ENCODE measurements at places on chromosomes 16 and 17.

DNA sequence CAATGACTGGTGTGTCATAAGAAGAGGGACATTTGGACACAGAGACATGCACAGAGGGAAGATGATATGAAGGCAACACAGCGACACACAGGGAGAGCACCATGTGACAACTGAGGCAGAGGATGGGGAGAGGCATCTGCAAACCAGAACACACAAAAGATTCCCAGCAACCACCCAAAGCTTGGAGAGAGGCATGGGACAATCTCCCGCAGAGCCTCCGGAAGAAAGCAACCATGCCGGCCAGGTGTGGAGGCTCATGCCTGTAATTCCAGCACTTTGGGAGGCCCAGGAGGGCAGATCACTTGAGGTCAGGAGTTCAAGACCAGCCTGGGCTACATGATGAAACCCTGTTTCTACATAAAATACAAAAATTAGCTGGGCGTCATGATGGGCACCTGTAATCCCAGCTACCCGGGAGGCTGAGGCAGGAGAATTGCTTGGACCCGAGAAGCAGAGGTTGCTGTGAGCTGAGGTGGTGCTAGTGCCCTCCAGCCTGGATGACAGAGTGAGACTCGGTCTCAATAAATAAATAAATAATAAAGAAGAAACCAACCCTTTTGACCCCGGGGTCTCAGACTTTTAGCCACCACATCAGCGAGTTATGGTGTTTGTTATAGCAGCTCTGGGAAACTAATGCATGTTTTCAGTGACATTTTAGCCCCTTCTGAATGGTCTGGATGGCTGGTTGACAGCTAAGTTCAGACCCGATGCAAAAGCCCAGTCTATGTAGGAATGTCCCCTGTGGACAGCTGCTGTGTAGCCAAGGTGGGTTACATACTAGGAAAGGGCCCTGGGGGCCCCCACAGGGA lies 13.8 kb upstream of the PLCG2 start:
- no peak for DNase-seq

DNA sequence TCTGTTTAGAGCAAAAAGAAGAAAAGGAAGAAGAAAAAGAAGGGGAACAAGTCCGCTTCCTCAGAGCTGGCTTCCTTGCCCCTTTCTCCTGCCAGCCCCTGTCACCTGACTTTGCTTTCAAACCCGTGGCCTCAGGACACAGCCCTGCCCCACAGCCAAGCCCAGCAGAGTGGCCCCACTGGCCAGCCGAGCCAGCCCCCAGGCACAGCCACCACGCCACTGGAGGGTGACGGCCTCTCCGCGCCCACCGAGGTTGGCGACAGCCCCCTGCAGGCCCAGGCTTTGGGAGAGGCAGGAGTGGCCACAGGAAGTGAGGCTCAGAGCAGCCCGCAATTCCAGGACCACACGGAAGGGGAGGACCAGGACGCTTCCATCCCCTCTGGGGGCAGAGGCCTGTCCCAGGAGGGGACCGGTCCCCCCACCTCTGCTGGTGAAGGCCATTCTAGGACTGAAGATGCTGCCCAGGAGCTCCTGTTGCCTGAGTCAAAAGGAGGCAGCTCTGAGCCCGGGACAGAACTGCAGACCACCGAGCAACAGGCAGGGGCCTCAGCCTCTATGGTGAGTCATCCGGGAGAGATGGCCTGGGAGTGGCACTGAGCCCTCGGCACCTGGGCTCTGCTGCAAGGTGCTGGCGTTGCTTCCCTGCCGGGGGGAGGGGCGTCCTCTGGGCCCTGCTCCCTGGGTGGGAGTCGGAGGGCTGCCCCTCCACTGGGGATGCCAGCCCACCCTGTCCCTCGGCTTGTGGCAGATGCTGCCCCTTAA lies 27.3 kb downstream of the RNF213 start:
- no peak for DNase-seq

GRCh38 chr17:77516902-77517301 lies 376.1 kb downstream of the SEC14L1 start:
- peak; percentile 57 for DNase-seq

GRCh38 chr17:42119301-42119700 lies 1.9 kb downstream of the KAT2A start:
- DNase-seq, result no peak

GRCh38 chr17:68482576-68483041 lies 25.3 kb upstream of the WIPI1 start:
- DNase-seq, result no peak

GRCh38 chr17:78534492-78535272 lies 42.5 kb downstream of the DNAH17 start:
- DNase-seq, result no peak

DNA sequence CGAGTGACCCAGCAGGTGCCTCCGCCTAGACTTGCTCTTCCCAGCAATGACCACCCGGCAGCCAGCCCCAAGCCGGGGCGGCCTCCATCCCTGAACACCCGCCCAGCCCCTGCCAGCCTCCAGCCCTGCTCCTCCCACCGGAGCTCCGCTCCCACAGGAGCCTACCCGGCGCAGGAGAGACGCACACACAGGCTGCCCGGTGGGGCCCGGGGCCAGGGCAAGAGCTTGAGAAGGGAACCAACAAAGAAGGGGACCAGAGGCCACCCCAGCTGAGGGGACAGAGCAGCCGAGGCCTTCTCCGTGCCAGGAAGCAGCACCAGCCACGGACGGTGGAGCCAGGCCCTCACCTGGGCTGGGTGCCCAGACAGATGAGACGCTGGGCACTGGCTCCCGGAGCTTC lies 13.8 kb downstream of the PKD1 start:
- no peak for DNase-seq

DNA sequence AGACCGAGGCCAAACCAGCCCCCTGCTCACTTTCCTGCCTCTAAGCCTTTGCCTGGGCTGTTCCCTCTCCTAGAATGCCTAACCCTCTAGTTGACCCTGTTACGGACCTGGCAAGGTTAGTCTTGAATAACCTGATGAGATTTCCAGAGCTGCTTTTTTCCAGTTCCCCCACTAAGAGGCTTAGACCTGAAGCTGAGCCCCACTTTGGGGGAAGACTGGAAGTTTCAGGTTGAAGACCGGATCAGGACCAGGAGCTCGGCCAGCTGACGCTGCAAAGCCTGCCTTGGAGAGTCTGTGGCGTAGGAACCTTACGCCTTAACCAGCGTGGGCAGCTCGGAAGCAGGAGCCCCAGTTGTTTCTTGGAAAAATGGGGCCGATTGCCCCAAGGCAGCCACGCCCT lies 129.8 kb downstream of the OR1D5 start:
- DNase-seq, result no peak

- DNase-seq, result no peak
Observed at GRCh38 chr17:27635275-27635823, 4.4 kb downstream of the LGALS9 start.

GRCh38 chr17:13393841-13394710 lies 207.7 kb downstream of the HS3ST3A1 start:
- DNase-seq, result no peak

DNA sequence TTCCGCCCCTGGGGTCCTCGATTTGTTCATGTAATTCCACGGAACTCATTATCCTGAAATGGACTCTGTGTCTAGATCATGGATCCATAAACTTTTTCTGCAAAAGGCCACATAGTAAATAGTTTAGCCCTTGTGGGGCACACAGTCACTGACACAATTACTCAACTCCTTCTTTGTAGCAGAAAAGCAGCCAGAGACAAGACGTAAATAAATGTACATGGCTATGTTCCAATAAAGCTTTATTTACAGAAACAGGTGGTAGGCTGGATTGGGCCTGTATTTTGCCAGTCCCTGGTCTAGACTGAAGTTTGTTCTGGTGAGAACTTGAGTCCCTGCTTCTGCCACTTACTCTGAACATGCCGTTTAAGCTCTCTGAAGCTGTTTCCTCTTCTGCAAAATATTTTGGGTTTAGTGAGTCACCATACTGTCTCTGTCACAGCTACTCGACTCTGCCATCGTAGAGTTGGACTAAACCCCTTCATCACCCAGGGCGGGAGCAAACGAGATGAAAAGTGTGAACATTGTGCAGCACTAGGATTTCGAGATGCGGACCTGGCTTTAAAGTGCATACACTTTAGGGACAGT lies 61.9 kb upstream of the FOXF1 start:
- no peak for DNase-seq

DNA sequence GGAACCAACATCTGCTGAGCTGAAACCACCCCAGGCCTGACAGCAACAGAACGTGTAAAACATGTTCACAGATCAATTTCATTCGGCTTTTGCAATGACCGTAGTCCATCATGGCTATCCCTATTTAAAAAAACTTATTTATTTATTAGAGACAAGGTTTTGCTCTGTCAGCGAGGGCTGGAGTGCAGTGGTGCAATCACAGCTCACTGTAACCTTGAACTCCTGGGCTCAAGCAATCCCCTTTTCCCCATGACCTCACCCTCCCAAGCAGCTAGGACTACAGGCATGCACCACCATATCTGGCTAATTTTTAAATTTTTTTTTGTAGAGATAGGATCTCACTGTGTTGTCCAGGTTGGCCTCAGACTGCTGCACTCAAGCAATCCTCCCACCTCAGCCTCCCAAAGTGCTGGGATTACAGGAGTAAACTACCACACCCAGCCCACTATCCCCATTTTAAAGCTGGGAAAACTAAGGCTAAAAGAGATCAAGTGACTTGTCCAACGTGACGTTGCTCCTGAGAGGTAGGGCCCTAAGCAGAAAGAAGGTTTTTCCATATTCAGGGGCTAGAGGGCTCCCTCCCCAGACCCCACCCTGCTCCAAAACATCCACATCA lies 77.7 kb downstream of the MYH11 start:
- DNase-seq, result no peak

DNA sequence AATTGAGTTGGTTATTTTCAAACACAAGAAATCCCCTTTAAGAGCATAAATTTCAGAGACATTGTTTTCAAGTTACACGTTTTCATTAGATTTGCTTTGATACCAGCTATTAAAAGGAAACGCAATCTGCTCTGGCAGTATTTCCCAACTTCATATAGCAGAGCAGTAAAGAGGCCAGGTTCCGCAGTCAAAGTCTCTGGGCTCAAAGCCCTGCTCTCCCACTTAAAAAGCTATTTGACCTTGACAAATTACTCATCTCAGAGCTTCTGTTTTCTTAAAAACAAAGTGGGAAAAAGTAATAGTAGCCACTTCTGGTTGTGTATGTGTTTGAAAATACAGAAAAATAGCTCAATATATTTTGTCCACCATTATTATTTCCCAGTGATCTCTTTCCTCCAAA lies 89.7 kb upstream of the CDYL2 start:
- DNase-seq, result no peak

- DNase-seq, result no peak
Observed at GRCh38 chr17:8706431-8706830, 38.2 kb downstream of the CCDC42 start.

DNA sequence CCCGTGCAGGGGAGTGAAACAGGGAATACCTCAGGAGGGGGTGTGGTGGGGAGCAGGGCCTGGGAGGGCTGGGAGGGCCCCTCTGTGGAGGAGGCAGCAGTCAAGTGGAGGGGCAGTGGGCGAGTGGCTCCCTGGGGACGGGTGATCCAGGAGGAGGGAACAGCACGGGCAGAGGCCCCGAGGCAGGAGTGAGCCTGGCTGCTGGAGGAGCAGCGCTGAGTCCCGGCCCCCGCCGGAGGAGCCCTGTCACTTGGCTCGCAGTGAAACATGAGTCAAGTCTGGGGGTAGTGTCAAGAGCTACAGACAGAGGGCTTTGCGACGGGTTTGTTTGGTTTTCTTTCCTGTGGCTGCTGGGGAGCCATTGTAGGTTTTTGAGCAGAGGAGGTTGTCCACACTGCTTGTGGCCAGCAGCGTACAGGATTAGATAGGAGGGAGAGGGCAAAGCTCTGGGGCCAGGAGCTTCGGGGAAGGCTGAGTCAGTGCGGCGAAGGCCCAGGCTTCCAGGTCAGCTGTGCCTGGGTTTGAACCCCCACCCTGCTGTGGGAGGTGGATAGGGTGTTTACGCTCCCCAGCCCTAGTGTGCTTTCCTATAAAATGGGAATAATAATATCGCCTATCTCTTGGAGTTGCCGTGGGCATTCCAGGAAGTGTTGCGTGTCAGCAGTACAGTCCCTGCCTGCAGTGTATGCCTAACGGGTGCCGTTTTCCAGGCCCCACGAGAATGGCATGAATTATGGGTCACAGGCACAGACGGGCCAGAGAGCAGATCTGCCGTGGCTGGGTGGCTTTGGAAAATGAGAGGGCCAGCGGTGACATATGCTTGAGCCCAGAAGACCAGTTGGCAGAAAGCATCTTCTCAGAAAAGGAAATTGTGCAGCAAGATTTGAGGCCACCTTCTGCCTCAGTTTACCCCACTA lies 115.9 kb upstream of the CIBAR2 start:
- DNase-seq, result no peak

GRCh38 chr17:67107811-67108775 lies 63.7 kb downstream of the CACNG1 start:
- no peak for DNase-seq

GRCh38 chr17:19342611-19343255 lies 19.8 kb downstream of the B9D1 start:
- no peak for DNase-seq

- DNase-seq, result no peak
Observed at GRCh38 chr17:51685287-51685909, 425.1 kb downstream of the UTP18 start.

DNA sequence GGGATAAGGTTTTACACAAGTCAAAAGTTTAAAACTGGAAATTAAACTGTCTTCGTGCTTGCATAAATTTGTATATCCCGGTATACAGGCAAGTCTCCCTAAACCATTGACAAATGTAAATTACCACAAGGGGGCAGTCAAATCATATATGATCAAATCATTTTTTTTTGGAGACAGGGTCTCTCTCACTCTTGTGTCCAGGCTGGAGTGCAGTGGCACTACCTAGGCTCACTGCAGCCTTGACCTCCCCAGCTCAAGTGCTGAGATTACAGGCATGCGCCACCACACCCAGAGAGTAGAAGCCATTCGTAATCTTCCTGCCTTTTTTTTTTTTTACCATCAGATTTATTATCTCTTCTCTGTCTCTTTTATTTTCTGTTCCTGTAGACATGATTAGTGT lies 18.5 kb downstream of the TOP2A start:
- peak; percentile 31 for DNase-seq

- DNase-seq, result no peak
Observed at GRCh38 chr16:568401-569258, 1.1 kb upstream of the PIGQ start.

GRCh38 chr16:12341966-12342365 lies 365.4 kb downstream of the SNX29 start:
- DNase-seq, result no peak

DNA sequence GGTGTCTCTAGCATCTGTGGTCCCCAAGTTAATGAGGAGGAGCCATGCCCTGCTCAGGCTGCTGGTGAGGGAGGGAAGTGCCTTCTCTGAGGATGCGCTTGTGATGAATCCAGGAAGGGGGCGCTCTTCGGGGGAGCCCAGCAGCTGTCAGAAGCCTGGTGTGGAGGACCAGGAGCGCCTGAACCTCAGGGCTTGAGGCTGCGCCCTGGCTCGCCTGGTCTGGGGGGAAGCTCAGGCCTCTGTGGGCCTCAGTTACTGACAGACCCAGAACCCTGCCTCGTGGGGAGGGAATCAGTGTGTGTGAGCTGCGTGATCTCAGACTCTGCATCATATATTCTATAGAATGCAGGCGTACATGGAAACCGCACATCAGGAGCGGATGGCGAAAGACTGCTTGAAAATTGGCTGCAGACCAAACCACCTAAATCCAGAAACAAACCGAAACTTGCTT lies 126.1 kb downstream of the SEC14L1 start:
- no peak for DNase-seq

- DNase-seq, result no peak
Observed at GRCh38 chr17:30229012-30229411, 6.5 kb downstream of the SLC6A4 start.

GRCh38 chr16:68296291-68296690 lies 14.5 kb downstream of the SLC7A6OS start:
- DNase-seq, result no peak

Data from CD4-positive, alpha-beta T cell treated with Interleukin-4 for 4 hours (primary cell).